ENCODE measurements at places on chromosomes 4 and X.

- no peak for DNase-seq
These were observed 23.0 kb downstream of the SNX25 start for GRCh38 chr4:185232370-185232769.

- no peak for DNase-seq
These were observed 90.7 kb downstream of the GPRIN3 start for GRCh38 chr4:89216866-89217265.

DNA sequence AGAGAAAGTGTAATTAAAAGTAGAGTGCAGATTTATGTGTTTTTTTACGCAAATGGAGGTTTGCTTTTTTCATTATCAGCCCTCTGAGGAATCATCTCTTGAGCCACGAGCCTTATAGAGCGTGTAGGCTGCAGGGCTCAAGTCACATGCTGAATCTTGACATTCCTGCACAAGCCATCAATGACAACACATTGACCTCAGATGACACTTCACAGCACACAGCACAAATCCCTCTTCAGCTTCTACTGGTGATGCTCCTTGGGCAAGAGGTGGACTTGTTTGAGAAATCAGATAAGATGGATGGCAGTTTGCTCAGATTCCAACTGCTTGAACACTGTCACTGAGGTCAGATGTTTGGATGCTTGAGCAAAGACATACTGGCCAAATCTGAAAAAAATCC lies 250.6 kb downstream of the SNCA start:
- no peak for DNase-seq

DNA sequence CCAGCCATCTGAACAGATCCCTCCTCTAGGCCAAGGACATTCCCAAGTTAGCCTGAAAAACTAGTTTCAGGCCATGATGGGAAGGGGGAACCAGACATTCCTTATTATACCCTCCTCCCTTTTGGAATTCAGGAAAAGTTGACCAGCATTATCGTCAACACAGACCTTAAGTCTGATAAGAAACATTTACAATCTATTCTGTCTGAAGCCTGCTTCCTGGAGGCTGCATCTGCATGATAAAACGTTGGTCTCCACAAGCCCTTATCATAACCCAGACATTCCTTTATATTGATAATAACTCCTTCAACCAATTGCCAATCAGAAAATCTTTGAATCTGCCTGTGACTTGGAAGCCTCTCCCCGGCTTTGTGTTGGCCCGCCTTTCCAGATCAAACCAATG lies 44.3 kb downstream of the EFHC2 start:
- no peak for DNase-seq

DNA sequence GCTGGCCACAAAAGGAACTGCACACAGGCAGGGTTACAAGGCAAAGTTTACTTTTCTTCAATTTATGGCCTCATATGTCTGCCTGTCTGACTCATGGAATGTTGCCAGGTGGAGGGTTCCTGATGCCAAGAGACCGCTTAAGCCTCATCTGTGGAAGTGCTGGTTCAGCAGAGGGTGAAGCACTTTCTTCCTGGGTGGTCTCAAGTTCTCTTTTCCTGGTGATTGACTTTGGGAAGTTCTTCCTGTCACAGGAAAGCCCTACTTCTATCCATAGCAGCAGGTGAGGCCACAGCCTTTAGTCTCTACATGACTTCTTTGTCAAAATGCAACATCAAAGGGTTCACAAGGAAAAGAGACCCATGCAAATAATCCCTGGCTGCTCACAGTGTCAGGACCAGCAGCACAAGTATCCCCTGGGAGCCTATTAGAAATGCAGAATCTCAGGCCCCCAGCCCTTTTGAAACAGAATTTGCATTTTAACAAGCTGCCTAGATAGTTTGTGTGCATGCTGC lies 81.4 kb upstream of the IGFBP7 start:
- no peak for DNase-seq

DNA sequence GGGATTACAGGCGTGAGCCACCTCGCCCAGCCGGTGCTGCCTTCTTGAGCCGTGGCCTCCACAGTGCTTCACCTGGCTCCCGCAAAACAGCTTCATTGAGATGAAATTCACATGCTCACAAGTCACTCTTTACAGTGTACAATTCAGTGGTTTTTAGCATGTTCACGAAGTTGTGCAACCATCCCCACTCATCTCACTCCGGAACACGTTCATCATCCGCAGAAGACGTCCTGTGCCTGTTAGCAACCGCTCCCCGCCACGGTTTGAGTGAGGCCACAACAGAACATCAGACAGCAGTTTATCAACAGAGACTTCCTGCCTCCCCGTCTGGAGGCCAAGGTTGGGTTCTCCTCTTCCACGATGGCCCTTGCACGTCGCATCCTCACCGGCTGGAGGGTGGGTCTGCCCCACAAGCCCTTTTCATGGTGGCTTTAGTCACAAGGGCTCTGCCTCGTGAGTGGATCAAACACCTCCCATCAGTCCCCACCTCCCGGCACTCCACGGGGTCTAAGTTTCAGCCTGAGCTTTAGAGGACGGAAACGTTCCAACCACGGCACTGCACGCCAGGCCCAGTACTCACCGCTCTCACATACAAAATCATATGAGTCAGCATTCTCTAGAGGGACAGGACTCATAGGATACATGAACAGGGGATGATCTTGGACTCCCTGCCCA lies 29.6 kb upstream of the SPON2 start:
- DNase-seq, result peak; percentile 87

- no peak for DNase-seq
These were observed 11.4 kb downstream of the TMEM165 start for GRCh38 chr4:55407119-55407518.

GRCh38 chr4:5368426-5368825 lies 317.1 kb downstream of the STK32B start:
- no peak for DNase-seq

DNA sequence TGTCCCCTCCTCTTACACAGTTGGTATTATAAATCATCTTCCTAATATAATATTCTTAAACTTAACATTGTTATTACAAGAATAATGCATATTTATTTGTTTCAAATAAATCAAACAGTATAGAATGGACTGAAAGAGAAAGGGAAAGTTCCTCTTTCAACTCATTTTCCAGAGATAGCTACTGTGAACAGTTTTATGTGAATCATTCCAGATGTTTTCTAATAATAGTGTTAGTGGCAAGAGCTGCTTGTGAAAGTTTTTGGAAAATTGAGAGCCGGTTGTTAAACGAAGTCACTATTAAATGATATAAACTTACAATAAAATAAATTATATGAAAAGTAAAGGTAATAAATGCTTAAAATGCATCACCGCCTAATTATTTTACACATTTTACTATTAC lies 14.6 kb downstream of the TMSB4X start:
- no peak for DNase-seq

GRCh38 chr4:103150677-103151076 lies 47.5 kb downstream of the CENPE start:
- DNase-seq, result no peak

DNA sequence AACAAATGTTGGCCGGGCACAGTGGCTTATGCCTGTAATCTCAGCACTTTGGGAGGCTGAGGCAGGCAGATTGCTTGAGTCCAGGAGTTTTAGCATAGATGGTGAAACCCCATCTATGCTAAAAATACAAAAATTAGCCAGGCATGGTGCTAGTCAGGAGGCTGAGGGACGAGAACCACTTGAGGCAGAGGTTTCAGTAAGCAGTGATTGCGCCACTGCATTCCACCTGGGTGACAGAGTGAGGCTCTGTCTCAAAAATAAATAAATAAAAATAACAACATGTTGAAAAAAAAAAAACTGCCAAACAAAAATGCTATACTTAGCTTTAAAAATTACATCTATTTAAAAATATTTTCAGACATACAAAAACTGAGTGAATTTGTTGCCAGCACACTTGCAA lies 374.2 kb upstream of the SMIM31 start:
- no peak for DNase-seq

DNA sequence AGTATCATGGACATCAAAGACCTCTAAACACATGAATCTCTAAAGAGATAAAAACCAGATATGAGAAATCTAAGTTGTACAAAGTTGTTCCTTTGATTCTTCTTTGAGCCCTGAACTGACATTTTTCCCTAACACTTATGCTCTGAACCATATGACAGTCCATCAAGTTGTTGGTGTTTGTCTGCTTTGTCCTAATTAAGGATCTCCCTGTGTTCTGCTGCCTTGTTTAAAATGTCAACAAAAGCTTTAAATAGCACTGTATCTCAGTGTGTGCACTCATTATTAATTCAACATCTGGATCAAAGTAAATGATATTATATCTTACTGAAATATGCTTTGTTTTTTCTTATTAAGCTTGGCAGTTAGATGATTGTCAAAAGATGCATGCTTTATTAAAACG lies 321.8 kb downstream of the MAPK10 start:
- no peak for DNase-seq

DNA sequence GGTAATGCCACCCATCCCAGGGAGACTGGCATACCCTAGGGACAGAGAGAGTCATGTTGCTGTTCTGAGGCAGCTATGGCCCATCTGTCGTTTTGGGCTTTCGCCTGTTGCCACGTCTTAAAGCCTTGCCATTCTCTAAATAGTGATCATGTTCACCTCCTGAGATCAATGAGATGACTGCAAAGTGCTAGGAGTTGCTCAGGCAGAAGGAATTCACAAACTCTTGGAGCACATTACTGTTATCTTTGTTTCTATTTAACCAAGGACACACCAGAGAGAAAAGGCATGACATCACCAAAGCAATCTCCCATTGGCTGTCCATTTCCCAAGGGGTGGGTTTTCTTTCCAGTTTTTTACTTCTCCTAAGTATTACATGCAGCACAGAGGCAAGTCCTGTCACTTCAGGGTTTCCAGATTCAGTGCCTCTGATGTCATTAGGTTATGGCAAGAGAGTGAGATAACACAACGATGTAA lies 37.1 kb upstream of the SETD7 start:
- no peak for DNase-seq

GRCh38 chrX:32591589-32591988 lies 619.8 kb downstream of the DMD start:
- no peak for DNase-seq

- DNase-seq, result no peak
These were observed 1318.5 kb downstream of the STIM2 start for GRCh38 chr4:28179126-28179525.

GRCh38 chr4:185797018-185797417 lies 15.0 kb downstream of the SORBS2 start:
- DNase-seq, result no peak

DNA sequence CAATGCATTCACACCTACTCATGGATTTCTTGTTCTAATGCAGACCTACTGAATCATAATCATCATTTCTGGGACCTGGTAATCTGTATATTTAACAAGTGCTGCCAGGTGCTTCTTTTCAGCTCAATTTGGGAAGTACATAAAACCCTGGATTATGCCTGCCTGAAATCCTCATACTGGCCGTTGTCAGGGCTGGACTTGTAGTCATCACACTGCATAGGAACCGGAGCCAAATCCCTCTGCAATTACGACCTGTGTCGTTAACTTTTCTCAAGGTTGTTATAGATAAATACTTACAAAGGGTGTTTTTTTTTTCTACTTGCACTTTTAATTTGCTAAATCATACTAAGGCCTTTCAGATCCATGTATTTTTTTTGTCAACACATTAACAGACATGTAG lies 294.9 kb upstream of the PRPS2 start:
- no peak for DNase-seq

DNA sequence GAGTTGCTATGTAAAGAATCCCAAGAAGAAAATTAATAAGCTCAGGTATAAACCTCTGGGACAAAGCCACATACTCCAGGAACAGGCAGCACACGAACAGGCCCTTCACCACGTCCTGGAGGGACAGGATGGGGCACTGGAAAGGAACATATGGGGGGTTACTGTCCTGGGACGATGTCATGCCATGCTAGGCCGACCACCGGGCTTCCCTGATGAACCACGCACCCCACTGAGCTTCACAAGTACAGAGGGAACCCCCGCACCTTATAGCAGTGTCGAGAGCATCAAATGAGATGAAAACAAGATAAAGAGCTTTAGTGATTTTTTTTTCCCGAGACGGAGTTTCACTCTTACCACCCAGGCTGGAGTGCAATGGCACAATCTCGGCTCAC lies 19.1 kb downstream of the NOP14 start:
- no peak for DNase-seq

DNA sequence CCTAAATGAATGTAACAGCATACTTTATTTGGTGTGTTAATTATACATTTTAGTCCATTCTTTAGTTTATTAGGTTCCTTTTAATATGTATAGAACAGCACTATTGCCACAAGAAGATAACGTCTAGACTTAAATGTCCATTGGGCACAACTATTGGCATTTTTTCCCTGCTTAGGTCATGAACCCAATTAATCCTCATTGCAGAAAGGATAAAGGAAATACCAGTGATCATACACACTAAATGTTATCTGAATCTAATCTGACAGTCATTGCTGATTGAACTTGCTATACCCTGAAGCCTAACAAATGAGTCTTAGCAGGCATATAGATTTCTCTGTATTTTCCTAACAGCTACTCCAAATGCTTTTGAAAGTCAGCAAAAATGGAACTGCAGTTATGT lies 2250.0 kb upstream of the AGA start:
- no peak for DNase-seq

GRCh38 chr4:72320223-72320948 lies 248.6 kb downstream of the ADAMTS3 start:
- DNase-seq, result no peak
